Fibroblast of skin of scalp (primary cell): ENCODE measurements at places on chromosomes 12 and 14.

GRCh38 chr14:81388336-81388735, 11.8 kb downstream of the STON2 start:
- no peak for DNase-seq

DNA sequence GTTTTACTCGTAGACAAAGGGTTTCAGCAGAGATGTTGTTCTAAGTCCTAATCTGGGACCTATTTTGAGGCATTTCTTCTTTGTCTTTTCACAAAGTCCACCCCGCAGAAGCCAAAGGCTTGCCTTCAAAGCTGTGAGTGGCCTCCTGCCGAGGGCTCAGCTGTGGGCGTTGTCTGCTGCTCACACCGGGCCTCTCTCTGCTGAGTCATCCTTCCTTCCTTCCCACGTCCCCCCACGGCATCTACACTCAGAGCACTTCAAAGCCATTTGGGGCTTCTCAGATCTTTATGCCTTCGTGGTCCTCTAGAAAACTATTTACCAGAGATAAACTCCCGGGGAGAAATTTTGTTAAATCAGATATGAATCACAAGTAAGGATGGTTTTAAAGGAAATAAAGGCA, 115.9 kb upstream of the TMPO start:
- DNase-seq: peak; percentile 75

DNA sequence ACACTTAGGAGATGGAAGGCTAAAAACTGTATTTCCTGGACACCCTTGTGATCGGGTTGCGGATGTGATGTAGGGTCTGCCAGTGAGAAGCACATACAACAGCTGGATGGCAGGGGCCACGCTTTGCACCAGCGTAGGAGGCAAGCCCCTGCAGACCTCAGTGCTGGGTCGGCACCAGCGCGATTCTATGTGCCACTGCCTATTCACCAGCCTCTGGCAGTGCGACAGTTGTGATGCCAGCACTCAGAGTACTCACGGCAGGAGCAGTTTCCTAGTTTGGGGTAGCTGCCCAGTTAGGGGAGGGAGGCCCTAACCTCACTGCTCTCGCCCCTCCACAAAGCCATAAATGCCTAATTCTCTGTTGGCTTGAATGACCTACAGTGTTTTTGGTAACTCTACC, 31.6 kb downstream of the SPTLC2 start:
- no peak for DNase-seq

DNA sequence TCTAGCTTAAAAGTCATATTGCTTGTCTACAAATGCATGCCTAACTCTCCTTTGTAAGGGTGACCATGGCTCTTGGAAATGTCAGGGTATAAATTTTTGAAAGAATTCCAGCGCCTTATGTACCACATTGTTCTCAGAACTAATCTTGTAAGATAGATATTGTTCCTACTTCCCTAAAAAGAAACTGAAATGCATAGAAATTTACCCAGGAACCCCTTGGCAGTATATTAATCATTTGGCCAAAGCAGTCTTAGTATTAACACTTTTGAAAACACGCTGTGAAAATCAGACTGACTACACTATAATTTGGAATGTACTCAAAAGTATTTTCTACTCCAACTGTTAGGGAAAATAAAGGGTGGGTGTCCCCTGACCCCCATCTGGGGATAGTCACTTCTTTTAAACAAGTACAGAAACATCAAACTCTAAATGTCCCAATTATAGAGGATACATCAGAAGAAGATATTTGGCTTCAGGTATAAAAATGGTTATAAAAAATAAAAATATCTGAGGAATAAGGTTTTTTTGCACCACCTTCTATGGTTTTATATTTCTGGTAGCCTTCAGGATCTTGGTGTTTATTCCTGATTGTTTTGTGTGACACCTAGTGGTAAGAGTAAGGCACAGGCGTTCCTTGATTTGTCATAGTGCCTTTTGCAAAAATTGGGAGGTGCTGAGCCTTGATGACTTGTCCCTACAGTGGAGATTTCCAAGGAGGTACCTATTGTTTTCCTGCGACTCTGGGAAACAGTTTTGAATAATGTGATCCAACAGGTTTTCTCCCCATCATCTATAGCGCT, 2.2 kb upstream of the NFKBIA start:
- DNase-seq: peak; percentile 74

GRCh38 chr12:133236144-133236543, 467 bp upstream of the ANHX start:
- DNase-seq: no peak

DNA sequence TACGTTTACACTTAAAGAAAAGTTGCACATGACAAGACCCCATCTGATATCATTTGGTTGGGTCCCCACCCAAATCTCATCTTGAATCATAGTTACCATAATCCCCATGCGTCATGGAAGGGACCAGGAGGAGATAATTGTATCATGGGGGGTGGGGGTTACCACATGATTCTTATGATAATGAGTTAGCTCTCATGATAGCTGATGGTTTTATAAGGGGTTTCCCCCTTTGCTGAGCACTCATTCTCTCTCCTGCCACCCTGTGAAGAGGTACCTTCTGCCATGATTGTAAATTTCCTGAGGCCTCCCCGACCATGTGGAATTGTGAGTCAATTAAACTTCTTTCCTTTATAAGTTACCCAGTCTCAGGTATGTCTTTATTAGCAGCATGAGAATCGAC, 60.3 kb downstream of the PHLDA1 start:
- no peak for DNase-seq

DNA sequence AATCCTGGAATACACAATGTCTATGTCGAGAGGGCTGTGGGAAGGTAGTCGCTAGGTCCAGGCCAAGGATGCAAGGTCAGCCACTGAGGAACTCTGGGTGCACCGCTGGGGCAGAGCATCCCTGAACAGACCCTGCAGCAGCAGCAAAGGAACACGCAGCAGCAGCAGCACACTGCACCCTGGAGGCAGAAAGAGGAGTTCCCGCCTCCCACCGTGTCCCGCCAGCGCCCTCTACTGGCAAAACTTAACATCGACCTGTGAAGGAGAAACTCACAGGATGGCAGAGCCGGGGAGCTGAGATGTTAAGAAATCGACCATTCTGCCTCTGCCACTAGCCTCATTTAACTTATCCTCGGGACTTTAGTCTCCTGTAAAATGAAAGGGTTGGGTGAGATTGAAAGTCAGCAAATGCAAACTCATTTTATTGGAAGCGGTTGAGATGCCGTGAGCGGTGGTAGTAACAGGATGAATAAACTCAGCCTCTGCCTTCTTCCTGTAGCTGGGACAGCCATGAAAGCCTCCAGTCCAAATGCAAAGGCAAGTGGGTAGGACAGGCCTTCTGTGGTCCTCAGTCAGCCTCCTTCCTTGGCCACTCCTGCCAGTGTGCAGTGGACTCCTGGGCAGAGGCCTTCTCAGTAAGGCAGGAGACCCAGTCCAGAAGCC, 45.6 kb downstream of the STAB2 start:
- DNase-seq: peak; percentile 54

DNA sequence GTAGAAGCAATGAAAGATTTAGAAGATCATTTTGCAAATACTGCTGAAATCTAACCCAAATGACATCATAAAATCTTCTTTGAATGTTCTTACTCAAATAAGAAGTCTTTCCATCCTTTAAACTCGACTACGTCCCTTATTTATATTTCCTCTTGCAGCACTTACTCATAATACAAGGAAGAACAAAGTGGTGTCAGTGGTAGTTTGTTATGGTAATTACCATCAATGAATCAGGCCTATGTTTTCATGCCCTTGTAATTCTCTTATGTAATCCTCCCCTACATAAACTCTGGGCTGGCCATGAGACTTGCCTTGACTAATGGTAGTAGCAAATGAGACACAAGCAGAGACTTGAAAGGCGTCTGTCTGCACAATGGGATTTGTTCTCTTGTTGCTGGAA, 17.0 kb downstream of the EEA1 start:
- no peak for DNase-seq

- no peak for DNase-seq
These were observed 189.9 kb upstream of the CNTN1 start for GRCh38 chr12:40502322-40502721.

GRCh38 chr12:8996682-8997405, 7.5 kb downstream of the KLRG1 start:
- DNase-seq: peak; percentile 1

- no peak for DNase-seq
These were observed 257.1 kb downstream of the PHLDA1 start for GRCh38 chr12:75774261-75775052.
